Right renal pelvis (tissue), 4 donors: ENCODE measurements at places on chromosomes 2 and 18. TPM values are rescaled to one million over a fixed set of nuclear protein-coding genes. Genes with fewer than 3 reads are reported as not detected.

The SPTBN1 gene
- 224 TPM for polyA plus RNA-seq

The REG3G gene
- not detected for polyA plus RNA-seq

The NEMP2 gene
- polyA plus RNA-seq: 11.5 TPM

The EFEMP1 gene
- polyA plus RNA-seq: 101 TPM

The IL36B gene
- not detected for polyA plus RNA-seq

The ZNF514 gene
- polyA plus RNA-seq: 25.1 TPM

The CRYBA2 gene
- not detected for polyA plus RNA-seq

The KYNU gene
- polyA plus RNA-seq: 6.1 TPM

DNA sequence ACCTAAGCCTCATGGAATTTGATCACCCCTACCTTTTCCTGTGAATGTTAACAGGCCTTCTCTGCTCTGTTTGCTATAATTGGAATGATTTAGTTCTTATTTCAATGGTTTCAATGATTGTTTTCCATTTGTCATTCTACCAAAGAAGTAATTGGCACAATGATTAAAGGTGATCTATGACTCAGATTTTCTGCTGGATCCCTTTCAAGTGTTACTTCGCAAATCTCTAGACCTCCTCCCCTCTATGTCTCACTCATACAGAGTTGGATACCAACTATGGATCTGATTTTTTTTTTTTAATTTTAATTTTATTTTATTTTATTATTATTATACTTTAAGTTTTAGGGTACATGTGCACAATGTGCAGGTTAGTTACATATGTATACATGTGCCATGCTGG, 29.6 kb upstream of the FAM117B start:
- DNase-seq: no peak

- DNase-seq: no peak
Measured at GRCh38 chr18:11808001-11808855, 43.0 kb upstream of the CHMP1B start.

GRCh38 chr18:39806525-39806924, 2148.5 kb upstream of the PIK3C3 start:
- DNase-seq: no peak

DNA sequence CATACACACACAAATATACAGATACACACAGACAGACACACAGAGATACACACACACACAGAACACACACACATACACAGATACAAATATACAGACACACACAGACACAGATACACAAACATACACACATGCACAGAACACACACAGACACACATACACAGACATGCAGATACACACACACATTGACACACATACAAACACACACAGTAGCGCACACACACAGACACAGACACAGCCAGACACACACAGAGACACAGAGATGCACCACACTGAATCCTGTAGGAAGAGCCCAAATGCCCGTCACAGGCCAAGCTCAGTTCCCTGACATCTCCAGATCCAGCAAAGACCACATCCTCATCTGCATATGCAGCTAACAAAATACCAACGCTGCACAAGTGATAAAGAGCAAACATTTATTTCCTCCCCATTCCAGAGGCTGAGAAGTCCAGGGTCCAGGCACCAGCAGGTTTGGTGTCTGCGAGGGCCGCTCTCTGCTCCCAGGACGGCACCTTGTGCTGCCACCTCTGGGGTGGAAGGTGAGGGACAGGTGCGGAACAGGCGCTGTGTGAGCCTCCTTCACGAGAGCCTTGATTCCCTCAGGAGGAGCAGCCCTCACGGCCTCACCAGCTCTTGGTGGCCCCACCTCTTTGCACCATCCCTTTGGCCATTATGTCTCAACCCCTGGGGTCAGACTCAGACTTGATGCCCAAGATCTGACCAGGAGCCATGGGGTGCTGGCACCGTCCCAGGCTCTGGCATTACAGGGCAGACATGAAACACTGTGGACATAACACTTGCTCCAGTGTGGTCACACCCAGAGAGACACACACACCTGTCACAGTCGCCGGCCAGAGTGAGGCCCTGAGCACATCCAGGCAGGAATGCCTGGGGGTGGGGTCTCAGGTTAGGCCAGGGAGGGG, 108.7 kb downstream of the NDUFA10 start:
- DNase-seq: no peak

DNA sequence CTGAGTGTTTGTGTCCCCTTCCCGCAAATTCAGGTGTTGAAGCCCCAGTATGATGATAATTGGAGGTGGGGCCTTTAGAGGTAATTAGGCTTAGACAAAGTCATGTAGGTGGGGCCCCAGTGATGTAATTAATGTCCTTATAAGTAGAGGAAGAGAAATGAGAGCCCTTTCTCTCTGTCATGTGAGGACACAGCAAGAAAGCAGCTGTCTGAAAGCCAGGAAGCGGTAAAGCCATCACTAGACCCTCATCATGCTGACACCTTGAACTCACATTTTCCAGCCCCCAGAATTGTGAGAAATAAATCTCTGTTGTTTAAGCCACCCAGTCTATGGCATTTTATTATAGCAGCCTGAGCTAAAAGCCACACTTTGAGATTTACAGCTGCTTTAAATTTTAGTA, 1580.0 kb downstream of the LRP1B start:
- DNase-seq: no peak

DNA sequence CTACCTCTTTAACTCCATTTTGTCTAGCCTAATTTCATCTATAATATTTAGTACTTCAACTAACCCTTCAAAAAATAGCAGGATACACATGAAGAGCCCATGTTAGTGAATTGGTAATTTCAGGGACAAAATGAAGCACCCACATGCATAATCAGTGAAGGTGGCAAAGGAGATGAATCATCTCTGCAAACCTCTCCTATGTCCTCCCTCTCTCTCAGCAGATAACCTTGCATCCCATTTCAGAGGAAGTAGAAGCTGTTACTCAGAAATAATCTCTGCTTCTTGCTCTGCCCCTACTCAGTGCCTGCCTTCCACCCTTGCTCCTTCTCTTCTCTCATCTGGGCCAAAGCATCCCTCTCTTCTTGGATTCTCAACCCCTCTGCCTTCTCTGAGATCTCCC, 60.2 kb upstream of the CAVIN2 start:
- DNase-seq: no peak

DNA sequence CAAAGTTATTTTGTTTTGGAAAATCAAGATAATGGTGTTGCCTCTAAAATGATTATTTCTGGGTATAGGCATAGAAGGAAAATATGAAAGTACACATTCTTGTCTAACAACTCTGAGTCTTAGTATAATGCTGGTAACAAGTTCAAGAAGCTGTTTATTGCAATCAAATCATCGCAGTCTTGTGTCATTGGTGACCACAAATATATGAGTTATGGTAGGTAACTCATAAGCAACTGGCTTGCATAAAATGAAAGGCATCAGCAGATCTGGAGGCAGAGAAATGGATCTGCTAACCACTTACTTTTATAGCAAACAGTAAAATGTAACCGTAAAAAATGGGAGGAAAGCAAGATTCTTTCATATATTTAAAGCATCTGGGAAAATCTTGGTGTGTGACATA, 156.2 kb upstream of the TCF4 start:
- DNase-seq: no peak

DNA sequence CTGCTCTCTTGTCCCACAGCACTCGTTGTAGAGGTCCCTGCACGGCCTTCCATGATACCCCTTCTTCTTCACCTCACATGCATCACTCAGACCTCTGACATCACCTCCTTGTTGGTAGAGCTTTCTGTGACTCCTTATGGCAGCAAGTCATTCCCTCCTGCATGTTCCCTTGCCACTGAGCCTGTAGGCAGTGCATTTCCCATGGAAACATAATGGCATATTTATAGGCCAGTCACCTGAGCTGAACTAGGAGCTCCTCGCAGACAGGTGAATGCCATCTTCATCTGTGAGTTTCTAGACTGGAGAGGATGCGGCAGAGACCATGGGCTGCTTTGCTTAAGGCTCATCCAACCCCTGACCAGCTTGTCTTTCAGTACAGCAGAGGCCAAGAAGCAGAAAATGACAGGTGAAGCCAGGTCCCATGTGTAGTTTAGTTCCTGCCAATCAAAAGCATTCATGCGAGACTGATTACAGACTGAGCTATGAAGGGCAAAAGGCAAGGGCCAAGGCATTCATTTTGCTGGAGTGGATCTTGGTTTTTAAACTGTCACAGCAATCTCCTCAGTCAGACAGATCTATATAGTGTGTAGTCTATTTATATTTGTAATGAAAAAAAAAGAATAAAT, 59.4 kb upstream of the NEDD4L start:
- DNase-seq: peak; percentile 39

- DNase-seq: no peak
Measured at GRCh38 chr18:62914871-62915392, 199.6 kb downstream of the PHLPP1 start.

DNA sequence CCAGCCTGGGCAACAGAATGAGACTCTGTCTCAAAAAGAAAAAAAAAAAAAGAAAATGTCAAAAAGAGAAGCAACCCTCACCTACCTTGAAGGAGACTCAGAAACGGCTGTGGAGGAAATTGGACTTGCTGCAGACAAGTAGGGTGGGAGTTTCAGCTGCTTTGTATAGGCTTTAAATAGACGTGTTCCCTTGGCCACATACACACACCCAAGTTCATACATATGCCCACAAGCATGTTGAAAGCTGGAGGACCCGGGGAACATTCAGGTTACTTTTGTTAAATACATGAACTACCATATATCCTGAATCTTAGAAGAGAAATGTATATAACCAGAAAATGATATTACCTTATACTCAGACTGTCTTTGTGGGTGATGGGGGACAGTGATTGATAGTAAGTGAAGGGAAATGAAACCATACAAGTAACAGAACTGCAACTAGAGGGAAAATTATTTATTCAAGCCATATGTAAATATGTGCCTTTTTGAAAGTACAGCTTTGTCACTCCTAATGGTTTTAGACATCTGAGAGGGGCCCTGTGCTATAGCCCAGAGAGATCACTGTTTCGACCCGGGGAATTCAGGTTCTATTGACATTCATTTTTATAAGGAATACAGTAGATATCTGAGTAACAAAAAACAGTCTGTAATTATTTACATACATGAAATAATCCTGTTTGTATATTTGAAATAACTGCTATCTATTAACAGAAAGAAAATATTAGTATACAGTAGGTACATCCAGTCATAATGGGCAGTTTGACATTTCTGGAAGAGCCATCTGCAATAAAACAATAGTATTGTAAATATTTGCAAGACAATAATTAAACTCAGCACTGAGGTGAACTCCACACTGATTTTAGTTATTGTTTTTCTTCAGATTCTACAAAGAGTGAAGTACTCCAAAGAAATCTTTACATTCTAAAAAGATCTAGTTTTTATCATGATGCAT, 48.0 kb upstream of the TGIF1 start:
- no peak for DNase-seq

DNA sequence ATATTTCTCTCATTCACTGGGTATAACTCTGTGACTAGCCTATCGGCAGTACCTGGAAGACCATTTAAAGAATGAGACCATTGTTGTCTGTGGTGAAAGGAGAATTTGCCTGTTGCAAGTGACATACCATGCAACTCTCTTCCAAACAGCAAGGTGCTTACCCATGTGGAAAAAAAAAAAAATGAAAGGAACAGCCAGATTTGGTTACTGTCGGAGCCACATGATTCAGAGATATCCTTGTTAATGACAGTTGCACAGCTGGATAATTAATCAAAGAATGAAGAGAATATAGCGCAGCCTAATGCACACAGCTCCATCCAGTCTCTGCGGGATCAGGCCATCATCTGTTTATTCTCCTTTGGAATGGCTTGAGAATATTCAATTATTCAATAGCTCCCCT, 141.8 kb downstream of the HRH4 start:
- no peak for DNase-seq

GRCh38 chr2:111638274-111638877, 245.6 kb downstream of the ANAPC1 start:
- DNase-seq: no peak

DNA sequence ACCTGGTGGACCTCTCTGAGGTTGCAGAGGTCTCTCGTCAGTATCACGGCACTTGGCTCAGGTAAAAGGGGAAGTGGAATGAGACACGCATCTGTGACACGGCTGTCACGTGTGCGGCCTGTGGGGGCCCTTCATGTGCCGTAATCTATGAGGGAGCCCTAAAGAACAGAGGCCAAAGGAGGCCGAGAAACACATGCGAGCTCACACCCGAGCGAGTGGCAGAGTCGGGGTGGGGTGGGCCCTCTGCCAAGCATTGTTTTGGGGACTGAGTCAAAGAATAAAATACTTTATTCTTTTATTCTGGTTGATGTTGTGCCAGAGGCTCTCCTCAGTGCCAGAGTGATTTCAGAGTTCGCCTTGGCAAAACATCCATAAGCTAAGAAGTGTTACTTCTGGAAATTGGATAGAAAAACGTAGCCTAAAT, 43.3 kb downstream of the PLB1 start:
- DNase-seq: no peak

GRCh38 chr2:231200805-231201474, 2.5 kb downstream of the ARMC9 start:
- no peak for DNase-seq

GRCh38 chr18:41630232-41630886, 324.7 kb upstream of the PIK3C3 start:
- no peak for DNase-seq

- DNase-seq: no peak
Measured at GRCh38 chr2:71943238-71944182, 204.2 kb downstream of the CYP26B1 start.

GRCh38 chr2:63888490-63889402, 47.0 kb downstream of the UGP2 start:
- DNase-seq: peak; percentile 29

- DNase-seq: no peak
Measured at GRCh38 chr2:31978436-31978835, 32.4 kb downstream of the MEMO1 start.

- DNase-seq: no peak
Measured at GRCh38 chr2:229575569-229576315, 138.6 kb downstream of the DNER start.

GRCh38 chr2:127664065-127664894, 11.1 kb downstream of the LIMS2 start:
- no peak for DNase-seq

- DNase-seq: no peak
Measured at GRCh38 chr18:13562494-13563029, 163.8 kb downstream of the FAM210A start.

DNA sequence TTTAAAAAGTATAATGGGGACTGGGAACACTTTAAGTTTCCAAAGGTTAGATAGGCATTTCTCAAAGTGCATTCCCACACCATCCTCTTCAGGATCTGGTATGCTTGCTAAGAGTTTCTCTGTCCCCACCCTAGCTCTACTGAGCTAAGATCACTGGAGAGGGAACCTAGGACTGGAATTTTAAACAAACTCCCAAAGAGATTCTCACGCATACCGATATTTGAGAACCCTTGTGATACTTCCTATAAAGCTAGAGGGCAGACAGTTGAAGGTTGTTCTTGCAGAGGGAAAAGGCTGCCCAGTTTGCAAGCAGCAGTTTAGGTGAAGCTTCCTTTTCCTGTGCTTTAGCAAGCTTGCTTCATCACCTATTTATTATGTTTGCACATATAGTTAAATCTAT, 3.6 kb downstream of the CNRIP1 start:
- DNase-seq: no peak

DNA sequence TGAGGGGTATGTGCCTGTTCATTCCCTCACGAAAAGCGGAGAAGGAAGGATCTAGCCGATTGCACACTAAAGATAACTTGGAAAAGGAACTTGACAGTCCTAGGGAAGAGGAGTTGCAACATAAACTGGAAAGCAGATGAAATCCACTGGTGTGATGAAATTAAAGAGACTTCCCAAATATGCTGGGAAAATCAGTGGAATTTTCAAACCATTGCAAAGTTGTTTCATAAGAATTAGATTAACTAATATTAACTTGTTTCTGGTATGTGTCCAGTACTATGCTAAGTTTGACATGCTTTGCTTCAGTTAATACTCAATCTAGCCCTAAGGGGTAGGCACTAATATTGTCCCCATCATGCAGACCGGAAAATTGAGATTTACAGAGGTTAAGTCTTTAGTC, 222.7 kb downstream of the IKZF2 start:
- DNase-seq: no peak
